ENCODE measurements at places on chromosomes 6 and 20.

DNA sequence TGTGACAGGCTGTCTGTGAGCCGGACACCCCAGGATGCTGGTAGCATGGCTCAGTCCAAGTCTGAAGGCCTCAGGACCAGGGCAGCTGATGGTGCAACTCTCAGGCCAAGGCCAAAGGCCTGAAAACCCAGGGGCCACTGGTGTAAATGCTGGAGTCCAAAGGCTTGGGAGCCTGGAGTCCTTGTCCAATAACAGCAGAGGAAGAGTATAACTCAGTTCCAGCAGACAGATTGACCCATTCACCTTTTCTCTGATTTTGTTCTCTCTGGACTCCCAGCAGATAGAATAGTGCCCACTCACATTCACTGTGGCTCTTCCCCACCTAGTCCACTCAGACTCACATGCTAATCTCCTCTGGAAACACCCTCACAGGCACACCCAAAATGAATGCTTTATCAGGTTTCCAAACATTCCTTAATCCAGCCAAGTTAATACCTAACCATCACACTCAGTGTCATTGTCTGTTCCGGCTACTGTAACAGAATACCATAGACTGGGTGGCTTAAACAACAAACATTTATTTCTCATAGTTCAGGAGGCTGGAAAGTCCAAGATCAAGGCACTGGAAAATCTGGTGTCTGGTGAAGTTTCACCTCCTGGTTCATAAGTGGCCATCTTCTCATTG, 5.0 kb upstream of the TRAF3IP2 start:
- no peak for DNase-seq

DNA sequence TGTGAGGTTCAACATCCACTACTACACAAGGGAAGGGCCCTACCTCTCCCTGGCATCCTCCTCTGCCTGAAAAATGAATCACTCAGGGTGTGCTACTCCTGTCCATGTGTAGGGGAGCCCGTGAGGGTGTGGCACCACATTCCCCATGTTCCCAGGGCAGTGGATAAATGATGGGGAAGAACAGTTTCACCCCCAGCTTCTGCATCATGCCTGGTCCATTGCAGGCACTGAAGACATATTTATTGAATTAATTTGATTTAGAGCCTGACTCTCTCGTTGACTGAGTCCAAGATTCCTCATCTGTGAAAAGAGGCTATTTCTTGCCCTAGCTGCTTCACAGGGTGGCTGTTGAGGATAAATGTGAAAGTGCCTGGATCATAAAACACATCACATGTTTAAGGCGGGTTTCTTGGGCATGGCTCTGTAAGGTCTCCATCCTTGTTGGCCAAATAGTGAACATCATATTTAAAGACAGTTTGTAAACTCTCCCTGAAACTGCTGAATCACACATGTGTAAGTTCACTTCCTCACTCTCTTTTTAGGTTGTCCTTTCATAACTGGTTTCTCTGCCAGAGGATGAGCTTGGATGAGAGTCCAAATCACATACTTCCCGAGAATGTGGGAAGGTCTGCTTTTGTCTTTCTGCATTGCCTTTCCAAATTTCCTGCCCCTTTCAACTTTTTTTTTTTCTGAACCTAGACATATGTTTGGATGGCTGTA, 79.7 kb upstream of the FYN start:
- DNase-seq: no peak

GRCh38 chr20:6588296-6588695, 179.2 kb upstream of the BMP2 start:
- DNase-seq: no peak

- no peak for DNase-seq
These were observed 85.4 kb downstream of the THBS2 start for GRCh38 chr6:169168302-169168630.

- DNase-seq: no peak
These were observed 157.5 kb downstream of the TBX18 start for GRCh38 chr6:84606860-84607259.

DNA sequence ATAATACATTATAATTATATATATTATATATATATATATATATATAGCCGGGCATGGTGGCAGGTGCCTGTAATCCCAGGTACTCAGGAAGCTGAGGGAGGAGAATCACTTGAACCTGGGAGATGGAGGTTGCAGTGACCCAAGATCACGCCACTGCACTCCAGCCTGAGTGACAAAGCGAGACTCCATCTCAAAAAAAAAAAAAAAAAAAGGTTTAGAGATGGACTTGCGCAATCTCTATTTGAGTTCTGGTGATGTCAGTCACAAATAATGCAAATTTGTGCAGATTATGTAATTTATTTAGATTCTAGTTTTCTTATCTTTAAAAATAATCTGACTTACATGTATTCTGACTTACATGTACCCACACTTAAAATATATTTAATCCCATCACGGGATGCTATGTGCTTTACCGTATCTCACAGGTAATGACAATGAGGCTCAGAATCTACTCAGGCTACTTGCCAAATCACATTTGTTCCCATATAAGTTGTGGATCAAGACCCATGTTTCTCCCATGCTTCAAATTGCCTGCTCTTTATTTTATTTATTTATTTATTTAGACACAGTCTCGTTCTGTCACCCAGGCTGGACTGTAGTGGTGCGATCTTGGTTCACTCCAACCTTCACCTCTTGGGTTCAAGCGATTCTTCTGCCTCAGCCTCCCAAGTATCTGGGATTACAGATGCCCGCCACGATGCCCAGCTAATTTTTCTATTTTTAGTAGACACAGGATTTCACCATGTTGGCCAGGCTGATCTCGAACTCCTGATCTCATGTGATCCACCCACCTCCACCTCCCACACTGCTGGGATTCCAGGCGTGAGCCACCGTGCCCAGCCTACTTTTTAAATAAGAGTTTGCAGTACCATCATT, 7.6 kb upstream of the UST start:
- DNase-seq: no peak

GRCh38 chr6:160331753-160332152, 16.4 kb upstream of the SLC22A3 start:
- no peak for DNase-seq

- DNase-seq: no peak
These were observed 26.3 kb upstream of the TRAM2 start for GRCh38 chr6:52603000-52603795.

DNA sequence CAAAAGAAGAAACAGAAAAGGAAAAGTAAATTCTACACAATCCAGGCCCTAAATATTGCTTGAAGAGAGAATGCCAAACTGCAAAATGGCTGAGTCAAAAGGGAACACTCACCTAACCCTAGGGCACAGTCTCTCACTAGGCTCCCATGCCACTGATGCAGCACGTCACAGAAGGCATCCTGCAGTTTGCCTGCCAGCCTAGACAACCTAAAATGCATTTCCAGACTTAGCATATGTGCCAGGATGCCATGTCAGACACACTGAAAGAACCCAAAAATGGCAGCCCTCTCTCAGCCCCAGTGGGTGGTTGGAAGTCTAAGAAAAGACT, 10.6 kb upstream of the SIRPD start:
- no peak for DNase-seq

DNA sequence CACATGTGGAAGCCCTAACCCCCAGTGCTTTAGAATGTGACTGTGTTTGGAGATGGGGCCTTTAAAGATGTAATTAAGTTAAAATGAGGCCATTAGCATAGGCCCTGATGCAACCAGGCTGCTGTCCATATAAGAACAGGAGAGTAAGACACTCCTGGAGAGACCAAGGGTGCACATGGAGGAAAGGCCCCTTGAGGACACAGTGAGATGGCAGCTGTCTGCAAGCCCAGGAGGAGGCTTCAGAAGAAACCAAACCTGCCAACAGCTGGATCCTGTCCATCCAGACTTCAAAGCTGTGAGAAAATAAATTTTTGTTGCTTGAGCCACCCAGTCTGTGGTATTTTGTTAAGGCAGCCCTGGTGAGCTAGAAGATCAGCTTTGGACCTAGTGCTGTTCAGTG, 16.8 kb upstream of the SNRPB2 start:
- DNase-seq: no peak

- DNase-seq: no peak
These were observed 93.4 kb downstream of the ANKS1A start for GRCh38 chr6:34982424-34982852.
